ENCODE measurements at places on chromosomes 4 and X.

GRCh38 chrX:78092296-78092695 is 11.8 kb upstream of the PGK1 start:
- DNase-seq = peak; percentile 82

DNA sequence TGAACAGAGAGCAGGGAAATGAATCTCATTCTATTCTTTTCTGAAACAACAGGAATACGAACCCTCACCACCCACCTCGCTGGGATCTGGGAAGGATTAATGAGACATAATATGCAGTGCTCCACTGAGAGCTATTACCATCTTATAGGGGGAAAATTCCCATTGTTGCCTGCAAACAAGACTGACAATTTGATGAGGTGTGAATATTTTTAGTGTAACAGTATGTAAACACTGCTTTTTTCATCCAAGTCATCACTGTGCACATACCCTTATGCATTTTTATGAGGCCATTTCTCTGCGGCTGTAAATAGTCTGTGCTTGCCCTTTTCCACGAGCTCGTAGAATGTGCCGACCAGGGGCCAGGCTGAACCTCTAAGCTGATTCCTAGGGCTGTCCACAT is 285.6 kb upstream of the CPEB2 start:
- DNase-seq = no peak

GRCh38 chr4:184472614-184473498 is 1.5 kb downstream of the IRF2 start:
- peak; percentile 58 for DNase-seq

DNA sequence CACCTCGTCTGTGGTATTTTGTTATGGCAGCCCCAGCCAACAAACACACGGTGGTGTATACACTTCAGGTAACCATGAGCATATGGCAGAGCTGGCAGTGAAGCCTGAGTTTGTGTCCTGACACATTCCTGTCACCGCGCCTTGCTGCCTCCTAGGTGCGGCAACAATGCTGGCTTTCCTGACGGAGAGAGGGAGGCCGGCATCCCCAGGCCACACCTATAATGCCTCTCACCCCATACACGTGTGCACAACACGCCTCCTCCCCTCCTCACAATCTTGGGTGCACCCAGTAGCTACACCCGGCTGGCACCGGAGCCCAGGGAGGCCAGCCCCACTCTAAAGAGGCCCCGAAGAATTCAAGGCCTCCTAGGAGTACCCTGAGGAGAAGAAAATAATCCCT is 158.5 kb downstream of the NSUN7 start:
- DNase-seq = no peak

- no peak for DNase-seq
These were observed 125.9 kb downstream of the MAML3 start for GRCh38 chr4:140028101-140028500.

- no peak for DNase-seq
These were observed 114.6 kb downstream of the CPZ start for GRCh38 chr4:8707045-8707781.

- peak; percentile 8 for DNase-seq
These were observed 266.1 kb upstream of the ANXA10 start for GRCh38 chr4:167826281-167826680.

Measured in fibroblast of lung (primary cell).